ENCODE measurements at places on chromosomes 7 and 10.

GRCh38 chr10:34580643-34581042 is 234.5 kb downstream of the PARD3 start:
- DNase-seq: no peak

- no peak for DNase-seq
These were observed 134.6 kb upstream of the TRIM24 start for GRCh38 chr7:138325434-138325833.

DNA sequence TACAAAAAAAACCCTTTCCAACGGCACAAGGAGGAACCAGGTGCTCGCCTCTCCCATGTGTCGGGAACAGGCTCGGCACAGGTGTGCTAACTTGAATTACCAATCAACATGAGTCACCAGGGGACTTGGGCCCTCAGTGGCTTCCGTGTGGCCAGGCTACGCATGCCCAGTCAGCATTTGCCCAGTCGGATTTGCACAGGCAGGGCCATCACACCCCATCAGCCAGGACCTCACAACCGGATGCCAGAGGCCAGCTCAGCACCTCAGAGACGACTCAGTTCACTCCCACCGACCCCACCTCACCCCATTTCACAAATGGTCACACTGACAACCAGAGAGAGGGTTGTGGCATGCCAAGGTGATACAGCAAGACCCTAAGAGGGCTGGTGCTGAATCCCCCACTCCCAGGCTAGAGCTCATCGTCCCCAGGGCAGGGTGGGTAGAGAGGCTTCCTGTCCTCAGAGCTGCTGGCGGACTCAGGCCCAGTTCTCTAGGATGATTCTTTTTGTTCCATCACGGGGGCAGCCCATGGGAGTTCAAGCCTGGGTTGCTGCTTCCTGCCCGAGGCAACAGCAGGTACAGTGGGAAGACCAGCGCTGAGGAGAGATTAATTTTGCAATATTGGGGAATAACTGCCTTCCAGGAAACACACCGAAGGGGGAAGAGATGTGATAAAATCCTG is 13.6 kb downstream of the ANXA11 start:
- peak; percentile 33 for DNase-seq

GRCh38 chr7:17325364-17325763 is 26.9 kb downstream of the AHR start:
- no peak for DNase-seq

DNA sequence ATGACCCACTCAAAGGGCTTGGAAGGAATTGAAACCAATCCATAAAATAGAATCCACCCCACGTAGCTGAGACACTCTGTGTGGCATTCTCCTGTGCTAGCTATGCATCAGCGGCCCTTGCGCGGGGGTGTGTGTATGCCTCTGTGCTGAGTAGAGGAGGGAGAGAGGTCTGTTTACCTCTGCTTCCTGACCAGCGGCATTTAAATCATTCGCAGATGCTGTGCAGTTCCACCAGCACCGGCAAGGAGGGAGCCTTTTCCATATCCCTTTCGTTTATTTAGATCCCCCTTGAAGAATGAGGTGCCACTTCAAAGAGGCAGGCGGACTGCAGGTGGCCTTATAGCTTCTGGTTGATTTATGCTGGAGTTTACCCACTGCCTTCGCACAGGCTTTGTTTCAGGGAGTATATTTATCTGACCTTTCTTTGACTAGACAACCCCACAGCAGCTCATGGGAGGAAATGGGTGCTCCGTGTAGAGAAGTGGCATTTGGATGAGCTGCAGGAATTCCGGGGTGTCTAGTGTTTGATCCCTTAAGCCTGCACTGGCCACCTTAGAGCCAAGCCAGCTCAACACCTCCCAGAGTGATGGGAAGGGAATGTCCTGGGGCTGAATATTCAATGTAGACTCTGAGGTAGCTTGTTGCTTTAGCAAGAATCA is 11.4 kb downstream of the C10orf53 start:
- no peak for DNase-seq

- DNase-seq: no peak
These were observed 108.7 kb downstream of the DIP2C start for GRCh38 chr10:580778-581177.

DNA sequence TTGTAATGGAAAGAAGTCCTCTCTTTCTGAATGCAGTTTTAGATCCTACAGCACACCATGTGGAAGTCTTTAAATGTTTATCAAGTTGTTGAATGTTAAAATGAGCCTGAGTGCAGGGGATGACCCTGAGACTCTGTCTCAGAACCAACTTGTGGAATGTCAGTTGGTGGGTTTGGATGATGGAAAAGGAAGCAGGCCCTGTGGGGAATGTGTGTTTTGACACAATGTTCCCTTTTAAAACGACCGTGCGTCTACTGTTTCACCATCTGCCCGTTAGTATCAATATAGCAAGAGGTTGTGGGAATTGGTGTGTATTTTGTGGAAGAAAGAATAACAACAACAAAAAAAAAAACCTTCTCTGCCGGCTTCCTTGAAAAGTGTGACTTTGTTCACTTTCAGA is 8.3 kb downstream of the DYNC1I1 start:
- no peak for DNase-seq

DNA sequence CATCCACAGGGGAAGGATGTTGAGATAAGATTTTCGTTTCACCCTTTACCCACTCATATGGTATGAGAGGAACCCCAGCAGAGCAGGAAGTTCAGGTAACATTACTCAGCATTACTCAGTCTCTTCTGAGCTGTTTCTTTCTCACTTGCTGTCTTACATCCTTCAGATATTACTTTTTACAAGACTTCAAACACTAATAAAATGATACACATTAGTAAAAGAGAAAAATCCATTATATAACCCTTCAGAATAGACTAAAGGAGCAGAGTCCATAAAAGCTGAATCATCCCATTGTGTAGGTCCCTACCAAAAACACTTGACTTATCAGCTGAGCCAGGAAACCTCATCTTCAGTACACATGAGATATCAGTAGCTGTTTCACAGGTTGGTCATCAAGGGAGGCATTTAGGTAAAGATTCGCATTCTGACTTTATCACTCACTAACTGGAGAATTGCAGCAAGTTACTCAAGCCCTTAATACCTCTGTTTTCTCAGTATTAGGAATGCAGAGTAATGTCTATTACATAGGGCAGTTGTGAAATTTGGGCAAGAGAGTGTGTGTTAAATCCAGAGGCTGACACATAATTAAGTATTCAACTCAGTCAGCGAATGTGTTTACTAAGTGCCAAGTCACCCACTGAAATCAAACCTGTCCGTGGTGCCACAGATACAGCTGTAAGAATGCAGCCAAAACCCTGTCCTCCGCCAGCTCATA is 44.7 kb downstream of the KLF6 start:
- no peak for DNase-seq

DNA sequence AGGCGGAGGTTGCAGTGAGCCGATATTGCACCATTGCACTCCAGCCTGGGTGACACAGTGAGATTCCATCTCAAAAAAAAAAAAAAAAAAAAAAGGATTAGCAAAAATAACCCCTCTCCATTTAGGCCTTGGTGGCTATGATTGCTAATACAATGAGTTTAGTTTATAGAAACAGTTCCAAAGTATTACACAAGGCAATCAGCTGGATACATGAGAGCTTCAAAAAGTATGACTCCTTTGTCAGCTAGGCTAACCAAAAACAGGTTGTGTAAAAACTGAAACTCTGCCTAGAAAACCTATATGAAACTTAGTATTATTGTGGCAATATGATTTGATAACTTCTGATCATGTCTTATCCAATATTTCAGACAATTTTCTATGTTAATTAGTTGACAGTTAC is 57.2 kb downstream of the SUGCT start:
- no peak for DNase-seq

- DNase-seq: no peak
These were observed 4.7 kb upstream of the GAD2 start for GRCh38 chr10:26211781-26212444.

- no peak for DNase-seq
These were observed 9.9 kb downstream of the CCDC126 start for GRCh38 chr7:23607130-23607529.

GRCh38 chr7:156140447-156140846 is 328.2 kb upstream of the SHH start:
- no peak for DNase-seq

DNA sequence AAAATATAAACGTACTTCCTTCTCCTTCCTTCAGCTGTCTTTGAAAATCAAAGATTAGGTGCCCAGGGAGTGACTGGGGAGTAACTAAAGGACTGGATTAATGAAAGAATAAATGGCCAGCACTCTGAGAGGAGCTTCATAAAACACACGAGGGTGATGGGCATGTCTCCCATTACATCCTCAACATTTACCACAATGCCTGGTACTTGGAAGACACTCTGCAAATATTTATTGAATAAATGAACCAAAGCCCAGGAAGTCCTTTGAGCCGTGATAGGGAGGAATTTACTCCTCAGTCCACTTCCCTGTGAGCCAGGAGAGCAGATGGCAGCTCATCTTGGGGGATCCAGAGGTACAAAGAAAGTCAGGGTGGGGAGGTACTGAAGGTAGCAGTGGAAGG is 96.3 kb downstream of the RAB11FIP2 start:
- no peak for DNase-seq

DNA sequence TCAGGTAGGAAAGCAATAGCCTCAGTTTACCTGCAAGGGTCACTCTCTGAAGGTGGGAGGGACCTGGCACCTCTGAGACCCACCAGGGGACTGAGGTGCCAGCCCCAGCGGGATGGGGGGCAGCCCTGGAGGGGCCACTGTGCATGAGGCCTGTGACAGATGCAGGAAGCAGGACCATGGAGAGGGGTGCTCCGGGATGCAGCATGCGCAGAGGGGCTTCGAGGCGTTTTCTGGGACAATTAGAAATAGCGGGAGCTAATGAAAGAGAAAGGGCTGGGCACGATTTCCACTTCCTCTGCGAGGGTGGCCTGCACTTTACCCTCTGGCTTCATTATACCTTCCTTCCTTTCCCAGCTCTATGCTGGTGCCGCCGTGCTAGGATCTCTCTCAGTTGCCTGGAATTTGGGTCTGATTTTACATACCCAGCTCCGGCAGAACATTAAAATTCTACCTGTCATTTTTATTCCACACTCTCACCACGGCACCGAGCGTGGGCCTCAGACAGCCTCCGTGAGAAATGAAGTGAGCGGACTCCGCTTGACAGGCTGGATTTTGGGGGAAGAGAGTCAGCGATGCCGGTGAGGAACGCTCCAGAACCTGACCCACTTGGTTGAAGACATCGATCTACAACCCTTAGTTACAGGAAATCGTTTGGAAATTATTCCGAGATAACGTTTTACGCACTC is 333.9 kb upstream of the PFKP start:
- DNase-seq: no peak

DNA sequence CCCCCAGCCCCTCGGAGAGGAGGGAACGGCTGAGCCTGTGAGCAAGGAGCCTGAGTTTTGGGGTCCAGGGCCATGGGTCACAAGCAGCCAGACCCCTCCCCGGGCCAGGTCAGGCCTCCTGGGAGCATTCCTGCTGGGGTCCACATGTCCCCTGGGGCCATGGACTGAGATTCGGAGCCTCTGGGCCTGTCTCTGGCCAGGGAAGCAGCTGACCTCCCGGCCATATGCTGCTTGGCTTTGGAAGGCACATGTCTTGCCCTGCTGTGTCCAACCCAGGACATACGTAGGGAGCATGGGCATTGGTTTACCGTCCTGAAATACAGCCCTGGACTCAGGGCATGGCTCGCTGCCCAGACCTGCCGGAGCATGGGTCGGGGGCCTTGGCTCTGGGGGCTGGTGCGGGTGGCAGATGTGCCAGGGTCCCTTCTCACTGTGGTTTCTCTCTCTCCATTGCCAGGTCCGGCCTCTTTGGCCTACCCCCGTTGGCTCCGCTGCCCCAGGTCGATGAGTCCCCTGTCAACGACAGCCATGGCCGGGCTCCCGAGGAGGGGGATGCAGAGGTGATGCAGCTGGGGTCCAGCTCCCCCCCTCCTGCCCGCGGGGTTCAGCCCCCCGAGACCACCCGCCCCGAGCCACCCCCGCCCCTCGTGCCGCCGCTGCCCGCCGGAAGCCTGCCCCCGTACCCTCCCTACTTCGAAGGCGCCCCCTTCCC is 7.3 kb downstream of the PWWP2B start:
- DNase-seq: no peak

DNA sequence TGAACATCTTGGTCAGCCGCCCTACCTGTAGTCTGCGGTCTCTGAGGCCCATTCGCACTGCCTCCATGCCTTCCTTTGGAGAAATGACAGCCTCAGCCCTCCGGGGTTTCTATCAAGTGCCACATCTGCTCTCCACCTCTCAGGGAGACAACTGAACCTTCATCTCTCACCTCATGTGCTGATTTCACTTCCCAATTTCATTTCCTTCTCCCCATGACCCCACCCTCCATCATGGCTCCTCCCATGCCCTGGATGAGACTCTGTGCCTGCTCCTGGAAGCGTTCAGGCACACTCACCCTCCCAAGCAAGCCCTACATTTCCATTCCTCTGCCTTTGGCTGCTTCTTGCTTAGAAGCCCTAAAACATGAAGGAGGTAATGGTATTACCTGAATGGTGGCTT is 7.8 kb upstream of the SCD start:
- DNase-seq: no peak

- no peak for DNase-seq
These were observed 331.3 kb upstream of the COBL start for GRCh38 chr7:51647931-51648351.

GRCh38 chr7:2452074-2452507 is 24.1 kb downstream of the GRIFIN start:
- DNase-seq: no peak

DNA sequence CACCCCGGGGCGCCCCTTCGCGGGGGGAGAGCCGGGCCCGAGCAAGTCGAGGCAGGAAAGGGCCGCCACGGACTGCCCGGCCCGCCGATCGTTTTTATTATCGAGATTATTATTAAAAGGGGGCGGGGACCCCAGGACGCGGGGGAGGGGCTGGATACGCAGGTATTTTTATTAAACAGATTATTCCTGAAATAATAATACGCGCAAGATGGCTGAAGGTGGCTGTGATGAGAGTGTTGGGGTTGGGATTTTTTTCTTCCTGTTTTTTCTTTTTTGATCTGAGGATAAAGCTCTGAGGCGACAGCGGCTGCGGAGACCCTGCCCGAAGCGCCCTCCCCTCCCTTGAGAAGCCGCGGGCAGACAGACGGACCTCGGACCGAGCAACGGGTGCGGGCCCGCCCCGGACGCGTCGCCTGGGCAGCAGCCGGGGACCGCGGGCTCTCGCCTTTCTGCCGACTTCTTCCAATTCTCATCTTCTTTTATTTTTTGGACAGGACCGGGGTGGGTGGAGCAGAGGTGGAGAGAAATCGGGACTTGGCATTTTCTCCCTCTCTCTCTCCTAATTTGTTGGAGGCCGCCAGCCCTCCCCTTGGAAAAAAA is 1.4 kb upstream of the TRIM8 start:
- peak; percentile 26 for DNase-seq

- DNase-seq: no peak
These were observed 14.0 kb downstream of the TMEM130 start for GRCh38 chr7:98855610-98856422.

DNA sequence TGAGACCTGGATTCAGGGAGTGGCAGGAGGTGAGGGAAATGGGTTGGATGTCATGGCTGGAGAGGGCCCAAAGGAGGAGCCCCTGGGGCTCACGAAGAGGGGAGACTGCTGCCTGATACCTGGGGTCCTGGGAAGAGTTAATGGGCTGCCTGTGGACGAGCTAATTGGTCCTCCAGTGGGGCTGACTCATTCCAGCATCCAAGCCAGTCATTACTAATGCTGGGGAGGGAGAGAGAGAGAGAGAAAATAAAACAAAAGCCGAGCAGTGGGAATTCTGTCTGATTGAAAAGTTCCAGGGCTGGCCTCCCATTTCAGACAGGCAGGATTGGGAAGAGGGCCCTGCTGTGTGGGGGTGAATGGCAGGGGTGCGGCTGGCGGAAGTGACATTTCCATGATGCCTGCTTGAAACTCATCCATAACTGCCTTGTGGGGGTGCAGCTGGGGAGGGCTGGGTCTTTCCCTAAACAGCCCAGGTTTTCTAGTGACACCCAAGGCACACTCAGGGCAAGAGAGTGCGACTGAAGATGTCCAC is 297.8 kb downstream of the RPS24 start:
- no peak for DNase-seq
